Activated T-helper 1 cell treated with anti-CD3 and anti-CD28 coated beads, Interleukin-12 subunit alpha, Interleukin-12 subunit beta, Interleukin-2, Interleukin-4 antibody, amounts not matched to agents 30 ng/mL and 10 ng/mL and 1 ng/mL, durations not matched to agents 14 hours and 24 hours and 36 hours (primary cell): ENCODE measurements at places on chromosomes 6 and 20. TPM values are rescaled to one million over a fixed set of nuclear protein-coding genes. Genes with fewer than 3 reads are reported as not detected.

- no peaks in the 10 kb centered on the region for H3K36me3 ChIP-seq
- no peak for DNase-seq
- no peak overlapping the region for H3K27ac ChIP-seq
- no peak overlapping the region for H3K4me3 ChIP-seq
- H3K27me3 ChIP-seq = peaks cover 29% of the 10 kb centered on the region
- no peaks in the 10 kb centered on the region for H3K4me1 ChIP-seq
Observed at GRCh38 chr6:2632368-2632767, 118.4 kb downstream of the MYLK4 start.

DNA sequence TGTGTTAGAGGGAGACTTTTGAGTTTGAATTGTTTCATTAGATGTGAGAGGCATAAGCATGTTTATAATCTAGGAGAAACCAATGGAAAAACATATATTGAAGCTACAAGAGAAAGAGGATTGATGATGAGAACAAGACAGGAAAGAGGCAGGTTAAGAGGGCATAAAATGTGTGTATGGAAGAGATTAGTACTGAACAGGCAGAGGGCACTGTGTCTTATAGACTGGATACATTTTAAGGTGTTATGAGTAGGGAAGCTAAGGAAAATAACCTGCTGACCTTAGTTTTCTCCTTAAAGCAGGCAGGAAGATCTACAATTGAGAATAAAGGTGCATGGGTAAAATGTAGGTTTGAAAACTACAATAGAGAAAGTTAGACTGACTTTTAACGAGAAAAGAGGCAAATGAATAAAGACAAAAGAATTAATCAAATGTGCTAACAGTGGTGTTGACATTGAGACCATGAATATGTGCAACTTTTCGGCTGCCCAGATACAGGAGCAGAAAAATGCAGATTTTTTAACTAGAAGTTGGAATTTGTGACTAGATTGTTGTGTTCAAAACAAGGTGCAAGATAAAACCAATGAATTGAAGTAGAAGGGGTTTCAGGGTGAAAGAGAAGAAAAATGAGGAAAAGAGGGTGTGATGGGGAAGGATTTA, 846.3 kb downstream of the HACE1 start:
- no peaks in the 10 kb centered on the region for H3K36me3 ChIP-seq
- H3K27me3 ChIP-seq = no peaks in the 10 kb centered on the region
- no peak overlapping the region for H3K4me3 ChIP-seq
- DNase-seq = no peak

- H3K27ac ChIP-seq = no peak overlapping the region
- H3K4me3 ChIP-seq = no peak overlapping the region
- DNase-seq = no peak
- H3K4me1 ChIP-seq = no peaks in the 10 kb centered on the region
- H3K27me3 ChIP-seq = no peaks in the 10 kb centered on the region
Observed at GRCh38 chr6:5737460-5737859, 269.3 kb downstream of the NRN1 start.

DNA sequence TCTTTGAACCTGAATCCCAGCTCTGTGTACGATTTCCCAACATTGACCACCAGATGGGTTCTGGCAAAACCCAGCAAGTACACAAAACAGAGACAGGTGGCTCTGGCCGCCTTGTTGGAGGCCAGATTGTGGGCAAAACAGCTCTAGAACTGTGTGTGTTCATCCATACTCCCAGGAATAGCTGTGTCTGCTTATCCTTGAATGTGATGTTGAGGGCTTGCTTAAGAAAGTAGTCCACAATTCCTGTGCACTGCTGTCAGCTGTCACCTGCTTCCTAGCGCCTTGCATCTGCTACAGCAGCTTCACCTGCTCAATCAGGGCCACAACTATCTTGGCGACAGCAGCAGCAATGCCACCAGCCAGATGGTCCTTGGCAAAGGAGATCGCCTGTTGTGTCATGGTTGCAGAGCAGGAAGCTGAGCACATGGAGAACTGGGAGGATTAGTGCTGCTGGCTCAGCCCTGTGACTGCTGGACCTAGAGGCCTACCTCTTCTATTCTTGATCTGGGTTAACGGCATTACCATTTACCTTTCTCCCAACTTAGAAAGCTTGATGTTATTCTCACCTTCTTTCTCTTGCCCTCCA, 3.7 kb upstream of the SMAP1 start:
- H3K27ac ChIP-seq = no peak overlapping the region
- no peak for DNase-seq
- peaks cover 20% of the 10 kb centered on the region for H3K4me1 ChIP-seq

The FAM162B gene
- not detected in 2 replicates for total RNA-seq

The IYD gene
- not detected in 2 replicates for total RNA-seq

The MYL9 gene
- 0.26 TPM in 1 of 2 replicates, not detected in the other for total RNA-seq

The STMND1 gene
- total RNA-seq = not detected in 2 replicates
